Activated naive CD4-positive, alpha-beta T cell treated with Interleukin-2 at 50 U/mL for 16 hours (primary cell): ENCODE measurements at places on chromosomes 7 and 10.
A peak's percentile ranks its signal among the peaks of the same experiment; 100 is the strongest.

- no peak for DNase-seq
These were observed 161.8 kb downstream of the DPY19L1 start for GRCh38 chr7:34875481-34875880.

DNA sequence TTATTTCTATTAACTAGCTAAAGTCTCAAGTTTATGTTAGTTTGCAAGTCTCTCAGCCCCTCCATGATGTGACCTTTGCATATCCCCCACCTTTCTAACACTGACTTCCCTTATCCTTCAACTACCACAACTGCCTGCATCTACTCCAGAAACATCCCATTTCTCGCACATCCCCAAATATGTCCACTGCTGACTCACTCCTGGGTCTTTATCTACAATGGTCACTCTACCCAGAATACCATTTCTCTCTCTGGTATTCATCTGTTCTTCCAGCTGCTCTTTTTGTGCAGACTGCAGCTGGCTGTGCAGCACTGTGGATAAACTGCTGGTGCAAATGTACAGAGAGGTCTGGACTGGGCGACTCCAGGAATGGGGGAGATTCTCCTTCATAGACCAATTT, 32.7 kb upstream of the PRSS1 start:
- DNase-seq, result no peak

DNA sequence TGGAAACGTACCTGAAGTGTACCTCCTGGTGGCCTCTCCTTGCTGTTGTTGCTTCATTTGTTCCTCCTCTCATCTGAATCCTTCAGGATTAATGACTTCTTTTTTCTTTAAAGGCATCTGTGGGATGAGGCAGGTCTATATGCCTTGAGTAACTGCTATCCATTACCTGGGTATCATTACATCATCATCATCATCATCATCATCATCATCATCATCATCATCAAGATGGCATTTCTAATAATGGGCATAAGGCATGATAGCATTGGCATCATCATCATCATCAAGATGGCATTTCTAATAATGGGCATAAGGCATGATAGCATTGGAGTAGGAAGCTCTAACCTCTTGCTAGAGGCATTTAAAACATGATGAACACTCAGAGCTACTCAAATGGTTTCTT, 59.9 kb downstream of the CFAP58 start:
- no peak for DNase-seq

GRCh38 chr10:88913127-88913526, 33.1 kb downstream of the STAMBPL1 start:
- DNase-seq, result no peak

DNA sequence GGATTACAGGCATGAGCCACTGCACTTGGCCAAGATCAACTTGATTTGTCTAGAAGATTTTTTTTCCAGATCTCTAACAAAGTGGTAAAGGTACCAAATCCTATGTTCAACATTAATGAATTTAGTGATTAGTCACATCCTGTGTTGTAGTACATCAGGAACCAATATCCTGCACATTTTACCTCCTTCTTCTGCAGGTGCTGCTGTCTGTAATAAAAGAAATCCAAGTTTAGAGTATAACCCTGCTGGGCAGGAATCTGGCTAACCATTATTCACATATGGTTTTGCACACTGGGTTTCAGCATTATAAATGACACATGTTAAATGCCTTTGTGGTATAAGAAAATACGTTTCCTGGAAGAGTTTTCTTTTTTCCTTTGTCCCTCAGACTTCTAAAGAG, 10.8 kb downstream of the PARD3 start:
- no peak for DNase-seq

DNA sequence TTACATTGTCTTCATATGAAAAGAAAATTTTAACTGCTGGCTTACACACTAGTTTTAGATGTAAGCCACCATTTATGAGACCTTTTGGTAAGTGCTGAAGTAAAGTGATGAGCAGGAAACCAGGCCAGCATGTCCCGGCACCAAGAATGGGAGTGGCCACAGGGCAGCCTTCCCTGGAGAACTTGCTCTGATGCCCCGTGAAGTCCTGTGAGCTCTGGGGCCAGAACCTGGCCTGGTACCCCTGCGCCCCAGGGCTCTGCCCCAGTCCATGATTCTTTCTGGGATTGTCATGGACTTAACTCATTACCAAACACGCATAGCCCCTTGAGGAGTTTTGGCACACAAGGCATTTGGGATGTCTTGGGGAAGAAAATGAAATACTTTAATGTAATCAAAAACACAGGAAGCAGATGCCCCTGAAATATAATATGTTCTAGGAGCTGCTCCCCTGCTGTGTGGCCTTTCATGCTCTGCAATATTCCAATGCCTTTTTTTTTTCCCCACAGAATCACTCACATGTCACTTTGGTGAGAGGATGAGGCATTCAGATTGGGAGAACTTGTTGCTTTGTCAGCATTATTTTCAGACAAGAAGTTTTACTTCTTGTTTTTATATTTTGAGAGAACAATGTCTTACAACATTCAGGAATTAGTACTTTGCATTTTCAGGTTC, 53.1 kb upstream of the CXCL12 start:
- DNase-seq, result no peak

- DNase-seq, result no peak
These were observed 75.4 kb downstream of the VOPP1 start for GRCh38 chr7:55496906-55497305.

DNA sequence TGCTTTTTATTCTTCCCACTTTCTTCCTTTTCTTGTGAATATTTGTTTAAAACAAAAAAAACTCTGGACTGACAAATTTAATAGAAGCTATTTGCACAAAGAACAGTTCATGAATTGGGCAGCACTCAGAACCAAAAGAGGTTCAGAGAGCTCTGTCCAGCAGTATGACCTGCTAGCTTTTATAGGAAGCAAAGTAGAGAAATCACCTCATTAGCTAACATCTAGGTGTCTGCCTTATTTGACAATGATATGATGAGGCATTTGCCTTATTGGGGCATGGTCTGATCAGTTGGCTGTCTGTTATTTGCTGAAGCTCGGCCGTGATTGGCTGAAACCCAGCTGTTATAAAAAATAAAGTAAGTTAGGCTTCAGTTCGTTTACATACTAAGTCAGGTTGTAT, 819 bp upstream of the TRIM4 start:
- no peak for DNase-seq

DNA sequence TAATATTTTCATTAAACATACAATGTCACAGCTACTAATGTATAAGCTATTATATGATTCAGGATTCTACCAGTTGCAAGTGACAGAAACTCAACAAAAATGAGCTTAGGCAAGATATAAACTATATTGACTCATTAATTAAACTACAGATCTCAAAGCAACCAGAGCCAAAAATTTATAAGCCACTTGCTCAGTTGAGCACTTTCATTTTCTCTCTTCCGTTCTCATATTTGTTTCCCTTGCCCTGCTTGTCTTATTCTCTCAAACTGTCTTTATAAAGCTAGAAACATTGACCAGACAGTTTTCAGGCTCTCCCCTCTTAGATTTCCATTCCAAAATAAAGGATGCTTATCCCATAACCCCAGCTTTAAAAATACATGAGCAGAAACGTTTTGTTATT, 60.2 kb upstream of the DGKB start:
- no peak for DNase-seq

DNA sequence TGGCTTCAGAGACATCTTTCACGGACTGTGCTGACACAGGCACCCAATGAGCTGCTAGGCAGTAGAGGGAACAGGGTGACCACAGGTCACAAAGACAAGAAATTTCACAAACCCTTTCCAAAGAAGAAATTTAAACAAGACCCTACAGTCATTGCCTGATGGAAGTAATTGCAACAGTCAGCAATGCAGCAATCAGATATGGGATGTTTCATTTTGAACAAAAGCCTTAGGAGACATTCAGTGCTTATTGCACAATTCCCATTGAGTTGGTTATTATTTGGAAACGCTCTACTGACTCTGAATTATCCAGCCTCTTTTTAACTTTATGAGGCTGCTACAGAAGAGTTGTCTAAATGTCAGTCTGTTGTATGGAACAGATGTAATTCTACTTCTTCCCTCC, 85.5 kb downstream of the ETV1 start:
- DNase-seq, result no peak

DNA sequence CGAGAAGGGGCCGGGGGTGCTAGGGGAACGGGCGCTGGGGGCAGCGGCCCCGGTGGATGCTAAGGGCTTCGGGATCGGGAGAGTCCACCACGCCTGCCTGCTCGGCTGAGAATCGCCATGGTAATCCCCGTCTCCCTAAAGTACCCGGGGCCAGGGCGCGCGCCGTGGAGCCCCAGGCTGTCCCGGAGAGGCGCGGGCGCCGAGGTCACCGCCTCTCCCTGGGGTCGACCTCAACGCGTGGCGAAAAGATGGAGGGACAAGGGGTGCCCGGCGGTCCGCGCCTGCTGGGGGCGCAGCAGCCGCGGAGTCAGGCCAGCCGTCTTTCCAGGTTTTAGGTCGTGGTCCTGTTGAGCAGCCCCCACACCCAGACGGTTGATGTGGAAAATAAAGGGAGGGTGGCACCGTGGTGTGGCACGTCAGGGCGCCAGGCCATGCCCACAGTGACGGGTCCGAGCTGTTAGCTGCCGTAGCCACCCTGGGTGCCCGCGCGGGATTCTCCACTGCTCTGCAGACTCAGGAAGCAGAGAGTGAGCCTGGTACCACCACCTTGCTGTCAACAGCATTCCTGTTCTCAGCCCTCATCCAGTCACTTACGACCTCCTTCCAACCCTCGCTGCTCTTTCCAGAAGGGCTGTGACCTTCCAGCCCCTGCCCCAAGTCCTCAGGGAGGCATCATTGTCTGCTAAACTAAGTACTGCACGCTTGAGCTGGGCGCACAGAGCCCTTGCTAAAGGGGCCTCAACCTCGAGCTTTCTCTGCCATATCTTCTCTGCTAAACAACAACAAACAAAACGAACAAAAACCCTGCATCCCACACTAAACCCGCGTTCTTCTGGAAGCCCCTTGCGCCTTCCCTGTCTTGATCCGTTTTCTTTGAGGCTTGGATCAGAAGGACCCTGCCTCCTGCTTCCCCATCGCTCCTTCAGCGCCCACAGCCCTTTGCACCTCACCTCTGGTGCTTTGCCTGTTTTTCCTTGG, 666 bp downstream of the SMKR1 start:
- DNase-seq, result peak; percentile 22

DNA sequence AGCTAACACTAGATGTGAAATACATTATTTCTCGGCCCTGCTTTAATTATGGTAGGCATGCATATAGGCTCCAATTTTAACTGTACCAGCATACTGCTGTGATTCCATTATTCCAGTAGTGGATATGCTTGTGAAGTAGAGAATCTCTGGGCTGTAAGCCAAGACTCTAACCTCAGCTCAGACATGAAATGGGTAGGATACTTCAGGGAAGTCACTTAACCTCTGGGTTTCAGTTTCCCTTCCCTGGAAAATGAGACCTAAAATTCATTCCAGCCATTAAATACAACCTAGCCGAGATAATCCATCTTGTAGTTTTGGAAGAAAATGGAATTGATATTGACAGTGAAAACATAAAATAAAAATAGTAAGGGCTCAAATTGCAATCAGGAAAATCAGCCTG, 59.6 kb upstream of the TRIL start:
- no peak for DNase-seq

DNA sequence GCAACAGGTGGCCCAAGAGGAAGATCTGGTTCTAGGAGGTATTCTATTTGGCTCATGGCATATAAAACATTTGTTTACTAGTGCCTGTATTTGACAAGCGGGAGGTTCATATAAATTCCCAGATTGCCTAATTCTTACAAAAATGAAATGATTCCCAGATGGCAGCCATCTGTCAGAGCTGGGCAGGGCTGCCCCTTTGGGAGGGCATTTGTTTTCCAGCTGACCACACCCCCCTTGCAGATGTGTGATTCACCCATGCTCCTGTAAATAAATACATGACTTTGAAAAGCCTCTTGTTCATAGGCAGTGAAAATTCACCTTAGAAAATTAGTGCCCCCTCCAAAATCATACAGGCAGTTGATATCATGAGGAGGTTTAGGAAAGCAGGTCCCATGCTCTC, 8.6 kb downstream of the VWC2 start:
- no peak for DNase-seq

DNA sequence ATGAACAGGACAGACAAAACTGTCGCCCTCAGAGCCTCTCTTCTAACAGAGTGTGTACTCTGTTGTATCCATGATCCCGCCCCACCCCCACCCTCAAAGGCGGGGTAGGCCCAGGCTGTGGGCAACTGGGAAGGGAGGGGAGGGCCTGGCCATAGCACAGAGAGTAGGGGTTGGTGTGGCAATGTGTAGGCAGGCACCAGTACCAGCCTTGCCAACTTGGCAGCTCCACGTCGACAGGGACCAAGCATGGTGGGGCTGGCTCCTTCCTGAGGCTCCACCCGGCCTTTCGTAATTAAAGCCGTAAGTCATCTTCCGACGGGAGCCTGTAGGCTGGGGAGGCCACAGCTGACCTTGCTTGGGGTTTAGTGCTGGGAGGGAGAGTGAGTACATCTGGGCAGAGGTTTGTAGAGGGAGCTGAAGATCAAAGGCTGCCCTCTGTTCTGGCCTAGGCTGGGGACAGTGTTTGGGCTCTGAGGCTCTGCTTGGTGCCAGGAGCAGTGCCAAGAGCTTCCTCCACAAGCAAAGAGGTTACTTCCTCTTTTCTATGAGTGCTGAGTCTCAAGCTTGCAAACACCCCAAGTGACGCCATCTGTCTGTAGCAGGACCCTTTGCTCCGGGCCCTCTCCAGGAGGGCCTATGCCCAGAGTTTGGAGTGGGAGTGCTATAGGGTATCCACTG, 121.6 kb downstream of the C10orf105 start:
- DNase-seq, result no peak

GRCh38 chr10:116910910-116911309, 61.6 kb downstream of the ENO4 start:
- no peak for DNase-seq

- DNase-seq, result no peak
These were observed 24.5 kb upstream of the PPP1R9A start for GRCh38 chr7:94882891-94883290.

GRCh38 chr7:48718731-48719378, 205.5 kb upstream of the CDC14C start:
- DNase-seq, result no peak

- DNase-seq, result no peak
These were observed 19.4 kb upstream of the TBRG4 start for GRCh38 chr7:45130910-45131309.

- no peak for DNase-seq
These were observed 76.4 kb downstream of the PRR15 start for GRCh38 chr7:29639886-29640595.

DNA sequence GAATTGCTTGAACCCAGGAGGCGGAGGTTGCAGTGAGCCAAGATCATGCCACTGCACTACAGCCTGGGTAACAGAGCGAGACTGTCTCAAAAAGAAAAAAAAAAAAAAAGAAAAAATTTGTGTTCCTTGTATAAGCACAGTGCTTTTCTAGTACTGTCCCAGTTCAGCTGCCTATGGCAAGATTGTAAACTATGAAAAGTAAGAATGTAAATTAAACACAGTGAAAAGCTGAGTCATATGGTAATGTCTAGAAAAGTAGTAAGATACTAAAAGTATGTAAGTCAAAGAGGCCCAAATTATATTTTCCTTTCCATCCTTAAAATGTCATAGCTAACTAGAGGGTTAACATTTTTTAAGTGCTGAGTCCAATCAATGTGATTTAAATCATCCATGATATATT, 42.8 kb downstream of the RBM20 start:
- DNase-seq, result no peak

GRCh38 chr10:70558871-70559810, 43.4 kb downstream of the PRF1 start:
- DNase-seq, result peak; percentile 73
